Gastrocnemius medialis (tissue), 4 donors: ENCODE measurements at places on chromosomes 2 and 18.

GRCh38 chr2:223548194-223548593, 54.0 kb downstream of the SCG2 start:
- no peak overlapping the region for H3K4me3 ChIP-seq
- H3K27ac ChIP-seq = no peak overlapping the region
- no peak for DNase-seq
- no peaks in the 10 kb centered on the region for H3K4me1 ChIP-seq
- H3K27me3 ChIP-seq = no peaks in the 10 kb centered on the region

DNA sequence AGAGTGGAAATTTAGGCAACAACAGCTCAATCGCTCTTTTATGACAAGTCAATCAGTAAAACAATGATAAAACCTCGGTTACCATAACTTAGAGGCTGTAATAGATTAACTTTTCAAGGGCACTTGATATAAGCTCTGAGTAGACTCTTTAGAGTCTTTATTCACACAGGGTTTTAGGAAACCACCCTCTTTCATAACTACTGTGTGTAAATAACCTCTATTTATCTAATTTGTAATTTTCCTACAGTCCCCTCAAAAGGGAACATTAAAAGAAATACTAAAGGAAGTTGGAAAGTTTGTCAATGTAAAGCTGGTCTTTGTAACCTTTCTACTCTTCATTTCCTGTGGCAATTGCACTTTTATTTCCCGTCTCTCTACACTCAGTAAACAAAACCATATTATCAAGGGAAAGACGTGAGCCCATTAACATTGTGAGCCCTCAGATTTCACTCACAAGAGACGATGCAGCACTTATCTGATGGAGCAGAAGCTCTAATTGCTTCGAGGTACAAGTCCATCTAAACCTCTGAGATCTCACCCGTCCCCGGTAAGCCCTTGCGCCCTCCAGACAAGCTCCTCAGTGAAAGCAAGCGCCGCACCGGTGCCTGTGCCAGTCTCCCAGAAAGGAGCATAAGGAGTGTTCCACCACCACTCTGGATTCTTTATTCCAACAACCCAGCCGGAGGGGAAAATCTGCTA, 1.1 kb upstream of the HOXD1 start:
- no peak for DNase-seq
- H3K27ac ChIP-seq = no peak overlapping the region
- H3K4me1 ChIP-seq = peaks cover 10% of the 10 kb centered on the region
- H3K4me3 ChIP-seq = peak overlapping the region; percentile 73

DNA sequence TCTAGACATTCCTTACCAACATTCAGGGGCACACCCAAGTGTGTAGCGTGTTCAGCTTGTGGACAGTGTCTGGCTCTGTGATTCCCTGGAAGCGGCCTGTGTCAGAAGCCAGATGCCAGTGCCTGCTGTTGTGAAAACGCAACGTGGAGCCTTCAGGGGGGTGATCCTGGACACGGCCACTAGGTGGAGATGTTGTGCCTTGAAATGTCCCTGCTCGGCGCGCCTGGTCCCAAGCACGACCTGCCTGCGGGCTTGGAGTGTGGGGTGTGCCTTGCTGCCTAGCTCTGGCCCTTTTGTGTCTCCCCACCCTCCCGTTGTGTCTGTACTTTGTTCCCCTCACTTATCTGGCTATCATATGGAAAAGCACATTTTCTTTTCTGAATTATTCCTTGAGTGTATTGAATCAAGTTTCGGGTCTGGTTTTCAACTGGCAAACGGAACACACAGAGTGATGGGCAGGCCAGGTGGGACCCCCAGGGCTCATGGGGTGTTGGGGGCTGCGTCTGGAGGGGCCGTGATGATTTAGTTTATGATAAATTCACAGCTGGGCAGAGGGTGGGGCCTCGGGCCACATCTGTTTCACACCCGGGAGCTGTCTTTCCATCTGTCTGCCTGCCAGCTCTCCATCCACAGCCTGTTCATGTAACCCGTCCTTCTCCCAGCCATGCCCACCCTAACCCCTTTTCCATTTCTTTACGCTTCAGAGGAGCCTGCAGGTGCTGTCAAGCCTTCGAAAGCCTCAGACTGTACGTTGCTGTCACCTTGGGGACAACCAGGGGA, 95.5 kb downstream of the DYSF start:
- peaks cover 48% of the 10 kb centered on the region for H3K36me3 ChIP-seq
- no peak overlapping the region for H3K27ac ChIP-seq
- peak; percentile 73 for DNase-seq
- H3K27me3 ChIP-seq = no peaks in the 10 kb centered on the region

DNA sequence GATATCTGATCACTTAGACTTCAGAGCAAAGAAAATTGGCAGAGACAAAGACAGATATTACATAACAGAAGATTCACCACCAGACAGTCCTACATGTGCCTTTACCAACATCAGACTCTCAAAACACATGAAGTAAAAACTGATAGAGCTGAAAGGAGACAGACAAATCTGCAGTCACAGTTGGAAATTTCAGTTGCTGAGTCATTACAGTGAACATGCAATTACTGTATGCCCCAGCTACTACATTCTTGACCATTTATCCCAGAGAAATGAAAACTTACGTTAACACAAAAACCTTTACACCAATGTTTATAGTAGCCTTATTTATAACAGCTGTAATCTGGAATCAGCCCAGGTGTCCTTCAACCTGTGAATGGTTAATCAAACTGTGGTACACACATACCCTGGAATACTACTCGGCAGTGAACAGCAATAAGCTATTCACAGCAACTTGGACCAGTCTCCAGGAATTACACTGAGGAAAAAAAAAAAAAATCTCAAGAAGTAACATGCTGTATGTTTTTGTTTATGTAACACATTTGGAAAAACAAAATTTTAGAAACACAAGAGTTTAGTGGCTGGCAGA, 7.5 kb upstream of the SCLY start:
- DNase-seq = no peak
- H3K27me3 ChIP-seq = no peaks in the 10 kb centered on the region
- no peak overlapping the region for H3K4me3 ChIP-seq
- no peaks in the 10 kb centered on the region for H3K36me3 ChIP-seq
- no peaks in the 10 kb centered on the region for H3K4me1 ChIP-seq
- no peak overlapping the region for H3K27ac ChIP-seq

DNA sequence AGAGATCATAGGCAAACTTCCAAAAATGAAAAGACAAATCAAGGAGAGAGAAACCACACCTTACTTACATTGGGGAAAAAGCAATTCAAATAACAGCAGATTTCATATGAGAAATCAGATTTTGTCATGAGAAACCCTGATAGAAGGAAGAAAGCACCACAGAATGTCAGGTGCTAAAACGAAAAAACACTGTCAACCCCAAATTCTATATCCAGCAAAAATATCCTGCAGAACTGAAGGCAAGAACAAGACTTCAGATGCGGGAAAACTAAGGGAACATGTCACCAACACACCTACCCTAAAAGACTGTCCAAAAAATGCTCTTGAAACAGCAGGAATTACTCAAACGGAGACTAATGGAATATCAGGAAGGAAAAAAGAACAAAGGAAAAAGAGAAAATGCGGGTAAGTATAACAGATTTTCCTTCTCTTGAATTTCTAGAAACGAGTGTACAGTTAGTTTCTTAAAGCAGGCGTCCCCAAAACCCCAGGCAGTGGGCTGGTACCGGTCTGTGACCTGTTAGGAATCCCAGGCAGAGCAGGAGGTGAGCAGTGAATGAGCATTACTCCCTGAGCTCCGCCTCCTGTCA, 7.3 kb upstream of the ID2 start:
- DNase-seq = no peak
- H3K27me3 ChIP-seq = no peaks in the 10 kb centered on the region
- H3K27ac ChIP-seq = no peak overlapping the region
- H3K36me3 ChIP-seq = no peaks in the 10 kb centered on the region

- H3K27ac ChIP-seq = no peak overlapping the region
- no peaks in the 10 kb centered on the region for H3K36me3 ChIP-seq
- no peak overlapping the region for H3K4me3 ChIP-seq
- no peaks in the 10 kb centered on the region for H3K4me1 ChIP-seq
- no peaks in the 10 kb centered on the region for H3K27me3 ChIP-seq
Observed at GRCh38 chr2:100537918-100538317, 24.9 kb upstream of the PDCL3 start.

DNA sequence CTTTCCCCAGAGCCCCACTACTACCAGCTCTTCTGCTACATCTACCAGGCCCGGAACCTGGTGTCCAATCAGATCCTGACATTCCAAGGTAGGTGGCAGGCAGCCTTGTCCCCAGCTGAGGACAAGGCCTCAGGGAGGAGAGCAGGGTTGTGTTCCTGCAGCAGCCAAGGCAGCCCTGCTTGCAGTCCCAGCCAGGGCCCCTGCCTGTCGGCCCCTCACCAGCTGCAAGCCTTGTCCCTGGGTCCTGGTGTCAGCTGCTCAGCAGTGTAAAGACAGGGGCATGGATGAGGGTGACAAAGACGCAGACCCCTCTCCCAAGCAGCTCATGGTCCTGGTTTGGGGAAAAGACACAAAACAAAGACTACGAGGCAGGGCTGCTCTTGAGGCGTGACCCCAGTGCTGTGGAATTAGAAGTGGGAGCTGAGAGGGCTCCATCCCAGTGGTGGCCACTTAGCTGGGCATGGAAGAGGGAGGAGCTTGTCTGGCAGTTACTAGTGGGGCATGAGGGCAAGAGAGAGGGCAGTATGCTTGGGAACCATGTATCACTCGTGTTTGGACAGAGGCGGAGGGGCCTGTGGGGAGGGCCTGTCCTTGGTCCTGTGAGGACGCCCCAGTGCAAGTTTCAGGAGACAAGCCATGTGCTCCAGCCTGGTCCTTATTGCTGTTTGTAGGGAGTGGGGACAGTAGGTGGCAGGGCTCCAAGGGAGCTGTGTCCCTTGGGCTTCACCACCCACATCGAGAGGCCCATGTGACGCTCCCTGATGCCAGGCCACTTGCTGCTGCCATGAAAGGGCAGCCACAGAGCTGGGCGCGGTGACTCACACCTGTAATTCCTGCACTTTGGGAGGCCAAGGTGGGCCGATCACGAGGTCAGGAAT, 47.5 kb downstream of the LMAN2L start:
- no peak overlapping the region for H3K27ac ChIP-seq
- no peaks in the 10 kb centered on the region for H3K27me3 ChIP-seq
- no peak overlapping the region for H3K4me3 ChIP-seq

GRCh38 chr18:75351409-75351808, 76.1 kb downstream of the SMIM21 start:
- no peak for DNase-seq
- no peak overlapping the region for H3K27ac ChIP-seq
- H3K36me3 ChIP-seq = no peaks in the 10 kb centered on the region
- H3K4me1 ChIP-seq = no peaks in the 10 kb centered on the region
- no peaks in the 10 kb centered on the region for H3K27me3 ChIP-seq

DNA sequence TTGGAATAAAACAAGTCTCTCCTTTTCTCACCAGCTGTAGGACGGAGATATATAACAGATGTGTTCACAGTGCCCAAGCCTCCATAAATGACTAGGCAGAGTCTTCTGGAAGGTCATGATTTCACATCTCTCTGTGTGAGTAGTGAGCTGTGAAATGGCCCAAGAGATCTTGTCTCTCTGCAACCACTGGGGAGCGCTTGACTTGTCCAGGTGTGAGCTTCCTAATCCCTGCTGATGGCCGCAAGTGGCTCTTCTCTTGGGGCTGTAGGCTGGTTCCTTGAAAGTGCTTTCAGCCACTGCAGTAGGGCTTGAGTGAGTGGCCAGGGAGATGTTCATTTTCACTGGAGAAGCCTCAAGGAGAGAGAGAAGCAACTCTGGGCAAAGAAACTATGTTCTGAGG, 38.1 kb upstream of the OTOS start:
- H3K27ac ChIP-seq = no peak overlapping the region
- H3K36me3 ChIP-seq = no peaks in the 10 kb centered on the region
- no peaks in the 10 kb centered on the region for H3K4me1 ChIP-seq
- H3K27me3 ChIP-seq = no peaks in the 10 kb centered on the region

DNA sequence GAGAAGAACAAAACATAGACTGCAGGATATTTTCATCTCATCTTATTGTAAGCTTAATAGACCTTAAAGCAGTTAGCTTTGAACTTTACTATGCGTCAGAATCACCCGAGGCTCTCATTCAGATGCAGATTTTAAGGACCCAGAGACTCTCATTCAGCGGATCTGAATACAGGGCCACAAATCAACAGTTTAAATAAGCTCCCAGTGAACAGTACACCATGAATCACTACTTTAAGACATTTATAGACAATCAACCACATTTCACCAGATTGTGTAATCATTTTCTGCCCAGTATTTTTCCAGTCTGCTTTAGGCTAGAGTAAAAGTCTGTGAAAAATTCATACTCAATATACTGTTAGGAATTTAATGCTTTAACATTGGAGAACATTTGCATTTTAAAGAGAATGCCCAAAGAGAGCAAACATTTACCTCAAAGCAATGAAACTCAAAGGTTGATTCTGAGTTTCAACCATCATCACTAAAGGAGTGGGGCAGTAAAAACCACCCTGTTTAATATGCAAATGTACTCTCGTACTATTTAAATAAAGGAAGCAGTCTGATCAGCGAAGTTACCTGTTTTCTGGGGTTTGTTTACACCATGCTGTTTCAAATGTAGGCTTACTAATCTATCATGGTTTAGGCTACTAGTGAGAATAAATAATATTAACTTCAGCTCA, 11.0 kb upstream of the ALPK2 start:
- H3K4me3 ChIP-seq = no peak overlapping the region
- DNase-seq = no peak
- H3K36me3 ChIP-seq = no peaks in the 10 kb centered on the region
- no peaks in the 10 kb centered on the region for H3K27me3 ChIP-seq
- H3K27ac ChIP-seq = peak overlapping the region; percentile 38

- H3K4me1 ChIP-seq = no peaks in the 10 kb centered on the region
- H3K4me3 ChIP-seq = no peak overlapping the region
- no peaks in the 10 kb centered on the region for H3K36me3 ChIP-seq
- H3K27ac ChIP-seq = no peak overlapping the region
Observed at GRCh38 chr2:143679617-143680016, 550.4 kb downstream of the ARHGAP15 start.

- no peak overlapping the region for H3K4me3 ChIP-seq
- H3K27ac ChIP-seq = no peak overlapping the region
- DNase-seq = no peak
- no peaks in the 10 kb centered on the region for H3K36me3 ChIP-seq
- peaks cover 8% of the 10 kb centered on the region for H3K4me1 ChIP-seq
Observed at GRCh38 chr2:195664528-195664927, 7.5 kb downstream of the SLC39A10 start.

DNA sequence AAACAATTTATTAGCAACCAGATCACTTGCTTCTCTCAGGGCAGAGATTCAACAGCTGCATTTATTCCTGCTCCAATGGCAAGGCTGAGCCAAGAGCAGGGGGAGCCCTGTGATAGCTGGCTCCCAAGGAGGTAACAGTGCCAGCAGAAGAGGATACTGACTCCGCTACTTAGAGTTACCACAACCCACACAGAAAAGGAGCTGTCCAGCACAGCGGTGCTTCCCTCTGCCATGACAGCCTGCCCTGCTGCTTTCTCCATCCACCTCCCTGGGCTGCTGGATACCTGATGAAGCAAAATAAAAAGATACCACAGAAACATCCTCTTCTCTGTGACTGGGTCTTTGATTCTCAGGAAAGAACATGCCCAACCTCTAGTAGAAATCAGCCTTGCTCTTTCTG, 467.2 kb downstream of the LRRTM4 start:
- no peaks in the 10 kb centered on the region for H3K36me3 ChIP-seq
- H3K4me3 ChIP-seq = no peak overlapping the region
- no peak overlapping the region for H3K27ac ChIP-seq
- no peaks in the 10 kb centered on the region for H3K4me1 ChIP-seq
- no peak for DNase-seq
- no peaks in the 10 kb centered on the region for H3K27me3 ChIP-seq

- no peak overlapping the region for H3K4me3 ChIP-seq
- H3K27ac ChIP-seq = no peak overlapping the region
- no peaks in the 10 kb centered on the region for H3K27me3 ChIP-seq
- DNase-seq = no peak
- H3K36me3 ChIP-seq = no peaks in the 10 kb centered on the region
Observed at GRCh38 chr2:62352031-62352430, 154.0 kb downstream of the TMEM17 start.

- H3K36me3 ChIP-seq = no peaks in the 10 kb centered on the region
- H3K27ac ChIP-seq = no peak overlapping the region
- H3K27me3 ChIP-seq = no peaks in the 10 kb centered on the region
- no peaks in the 10 kb centered on the region for H3K4me1 ChIP-seq
Observed at GRCh38 chr18:72206814-72207213, 337.3 kb downstream of the CBLN2 start.
